ENCODE measurements at places on chromosomes 2 and 18.

DNA sequence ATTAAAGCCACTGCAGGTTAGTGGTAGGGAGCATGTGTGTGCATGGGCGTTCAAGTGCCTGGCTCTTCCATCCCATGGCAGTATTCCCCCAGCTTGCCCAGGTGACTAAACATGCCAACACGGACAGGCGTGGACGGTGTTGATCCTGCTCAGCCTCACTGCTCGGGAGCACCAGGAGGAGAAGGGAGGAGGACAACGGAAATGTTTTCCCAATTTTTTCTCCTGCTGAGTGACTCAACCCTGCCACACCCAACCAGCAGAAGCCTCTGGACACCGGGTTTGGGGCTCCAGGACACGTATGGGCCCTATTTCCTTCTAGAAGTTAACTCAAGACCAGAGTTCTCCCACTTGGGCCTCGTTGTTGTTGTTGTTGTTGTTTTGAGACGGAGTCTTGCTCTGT lies 139.1 kb downstream of the CYP26B1 start:
- no peak for DNase-seq

GRCh38 chr2:230668184-230668938 lies 44.3 kb upstream of the CAB39 start:
- no peak for DNase-seq

GRCh38 chr18:75297731-75298130 lies 87.1 kb downstream of the TSHZ1 start:
- no peak for DNase-seq

DNA sequence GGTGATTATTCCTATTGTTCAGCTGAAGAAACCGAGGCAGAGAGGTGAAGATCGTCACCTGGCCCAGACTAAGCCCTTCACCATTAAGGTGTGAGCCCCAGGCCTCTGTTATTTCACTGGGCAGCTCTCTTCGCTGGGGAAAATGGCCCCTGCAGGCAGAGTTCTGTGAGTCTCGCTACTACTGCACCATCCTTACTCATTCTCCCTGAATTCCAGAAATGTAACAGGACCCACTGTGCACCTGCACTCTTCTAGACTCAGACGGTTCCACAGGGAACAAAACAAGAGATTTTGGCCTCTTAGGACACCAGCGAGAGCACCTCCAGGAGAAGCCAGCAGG lies 147.7 kb upstream of the GLI2 start:
- no peak for DNase-seq

DNA sequence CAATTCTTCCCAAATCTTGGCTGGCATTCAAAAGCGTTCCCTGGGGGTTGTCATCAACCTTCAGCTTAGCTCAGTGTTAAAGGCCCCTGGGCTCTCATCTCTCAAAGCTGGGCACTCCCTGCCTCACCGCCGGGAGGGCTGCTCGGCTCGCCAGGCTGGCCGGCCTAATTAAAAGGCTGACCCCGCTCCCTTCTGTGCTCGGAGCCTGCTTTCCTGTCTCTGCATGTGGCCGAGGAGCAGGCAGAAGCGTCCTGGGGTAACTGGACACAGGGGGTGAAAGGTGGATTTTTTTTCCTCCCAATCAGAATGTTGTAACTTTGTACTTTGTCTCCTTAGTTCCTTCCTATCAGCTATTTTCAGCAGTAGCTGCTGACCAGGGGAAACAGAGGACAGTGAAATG lies 231.1 kb downstream of the GBX2 start:
- DNase-seq = no peak

- DNase-seq = no peak
Observed at GRCh38 chr2:130807659-130808385, 28.9 kb upstream of the ARHGEF4 start.

GRCh38 chr18:12394428-12394827 lies 13.3 kb upstream of the PRELID3A start:
- DNase-seq = no peak

DNA sequence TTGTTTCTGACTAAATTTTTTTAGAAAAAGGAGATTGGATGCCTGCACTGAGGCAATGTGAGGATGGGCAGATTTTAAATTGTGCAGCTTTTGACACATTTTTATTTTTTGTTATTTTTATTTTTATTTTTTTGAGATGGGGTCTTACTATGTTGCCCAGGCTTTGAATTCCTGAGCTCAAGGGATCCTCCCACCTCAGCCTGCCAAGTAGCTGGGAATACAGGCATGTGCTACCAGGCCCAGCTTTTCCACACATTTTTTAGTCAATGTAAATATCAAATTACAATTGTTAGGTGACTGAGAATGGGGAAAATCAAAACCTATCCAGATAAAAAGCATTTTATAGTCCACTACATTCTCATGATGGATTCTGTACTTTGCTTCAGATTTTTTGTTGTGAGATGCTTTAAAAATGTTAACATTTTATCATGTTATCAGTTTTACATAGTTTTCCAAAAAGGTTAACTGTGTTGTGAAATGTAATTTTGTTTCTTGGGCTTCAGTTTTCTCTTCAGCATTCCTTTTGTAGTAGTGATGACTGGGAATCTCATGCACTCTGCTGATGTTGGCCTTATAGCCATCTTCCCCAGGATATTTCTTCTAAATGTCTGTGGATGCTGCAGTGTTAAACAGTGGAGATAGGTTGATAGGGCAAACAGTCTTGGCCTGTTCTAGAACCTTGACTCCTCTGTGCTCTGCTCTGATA lies 41.4 kb downstream of the PKP4 start:
- no peak for DNase-seq

- DNase-seq = no peak
Observed at GRCh38 chr2:239343460-239343859, 57.4 kb downstream of the HDAC4 start.

DNA sequence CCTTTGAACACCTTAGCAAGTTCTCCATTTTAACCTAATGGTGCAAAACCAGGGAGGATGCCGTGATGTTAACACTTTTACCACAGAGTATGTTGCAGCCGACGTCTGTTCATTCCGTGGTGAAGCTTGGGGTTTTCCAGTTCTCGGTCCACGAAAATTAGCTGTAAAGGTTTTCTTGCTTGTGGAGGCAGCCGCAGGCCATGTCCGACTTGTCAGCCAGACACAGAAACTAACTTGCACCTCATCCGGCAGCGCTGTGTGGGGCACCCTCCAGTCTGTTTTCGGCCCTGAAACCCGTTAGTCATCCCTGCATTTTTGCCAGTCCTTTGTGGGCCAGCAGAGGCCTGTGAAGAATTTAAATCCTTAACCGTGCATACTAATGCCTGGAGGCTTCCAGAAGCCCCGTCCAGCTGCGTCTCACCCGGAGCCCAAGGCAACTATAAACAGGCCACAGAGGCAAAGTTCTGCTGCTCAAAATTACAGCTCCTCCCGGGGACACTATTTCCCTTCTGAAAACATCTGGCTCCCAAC lies 70.6 kb downstream of the SH3YL1 start:
- peak; percentile 50 for DNase-seq

GRCh38 chr18:11183637-11184036 lies 34.3 kb upstream of the PIEZO2 start:
- no peak for DNase-seq

DNA sequence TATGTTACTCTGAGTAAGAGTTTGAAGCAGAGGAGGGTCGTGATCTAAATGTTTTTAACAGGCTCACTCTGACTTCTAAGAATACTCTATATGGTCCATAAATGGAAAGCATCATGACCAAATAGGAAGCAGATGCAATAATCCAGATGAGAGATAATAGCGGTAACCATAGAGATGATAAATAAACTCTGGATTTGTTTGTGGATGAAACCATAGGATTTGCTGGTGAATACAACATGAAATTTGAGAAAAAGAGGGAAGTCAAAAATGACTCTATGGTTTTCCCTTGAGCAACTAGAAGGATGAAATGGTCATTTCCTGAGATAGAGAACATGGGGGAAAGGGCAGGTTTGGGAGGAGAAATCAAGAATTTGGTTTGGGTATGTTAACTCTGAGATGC lies 3.9 kb downstream of the HEATR5B start:
- DNase-seq = no peak

DNA sequence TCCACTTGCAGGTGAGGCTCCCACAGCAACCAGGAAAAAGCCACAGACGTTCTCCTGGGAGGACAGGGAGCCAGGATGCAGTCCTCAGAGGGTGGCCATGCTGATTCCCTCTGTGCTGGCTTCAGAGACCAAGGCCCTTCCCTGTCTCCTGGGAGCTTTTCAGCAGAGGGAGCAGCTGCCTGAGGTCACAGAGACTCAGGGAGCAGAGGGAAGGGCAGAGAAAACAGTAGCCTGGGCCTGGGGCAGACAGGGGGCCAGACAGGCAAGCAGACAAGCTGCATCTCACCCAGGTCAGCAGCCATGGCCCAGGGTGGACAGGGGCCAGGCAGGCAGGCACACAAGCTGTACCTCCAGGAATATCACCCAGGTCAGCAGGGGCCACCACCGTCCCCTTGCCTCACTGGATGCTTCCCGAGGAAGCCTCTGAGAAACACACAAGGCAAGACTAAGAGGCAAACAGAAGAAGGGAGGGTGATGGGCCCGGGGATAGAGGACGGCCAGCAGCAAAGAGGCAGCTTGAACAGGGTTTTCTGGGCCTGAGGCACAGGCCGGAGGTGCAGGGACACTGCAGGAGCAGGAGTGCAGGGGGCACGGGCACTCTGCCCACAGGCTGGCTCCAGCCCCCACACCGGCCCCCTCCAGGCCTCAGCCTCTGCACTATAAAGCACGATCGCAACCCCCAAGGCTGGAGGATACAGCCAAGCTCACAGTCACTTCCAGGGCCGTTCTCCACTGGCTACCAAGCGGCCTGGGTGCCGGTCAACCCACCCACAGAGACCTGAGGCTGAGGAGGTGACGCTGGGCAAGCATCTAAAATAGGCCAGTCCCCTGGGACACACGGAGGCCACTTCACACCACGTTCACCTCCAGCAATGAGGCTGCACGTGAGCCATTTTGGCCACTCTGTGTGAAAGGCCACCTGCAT lies 6.1 kb downstream of the SLC66A2 start:
- DNase-seq = no peak

GRCh38 chr2:26475037-26475436 lies 2.9 kb downstream of the OTOF start:
- no peak for DNase-seq

DNA sequence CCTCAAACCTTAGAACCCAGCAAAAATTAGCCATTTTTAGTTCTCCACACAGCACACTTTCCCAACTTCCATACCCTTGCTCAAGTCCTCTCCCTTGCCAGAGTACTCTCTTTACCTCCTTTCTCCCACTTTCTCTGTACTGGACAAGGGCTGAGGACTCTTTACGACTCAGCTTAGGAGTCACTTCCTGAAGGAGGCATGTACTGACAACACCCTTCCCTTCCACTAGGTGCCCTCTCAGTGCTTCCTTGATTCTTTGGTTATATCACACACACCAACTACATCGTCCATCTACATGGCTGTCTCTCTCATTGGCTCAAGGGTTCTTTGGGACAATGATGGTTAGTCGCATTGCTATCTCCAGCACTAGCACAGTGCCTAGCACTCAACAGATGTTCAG lies 5.2 kb upstream of the C18orf63 start:
- no peak for DNase-seq

GRCh38 chr2:43376523-43377198 lies 150.3 kb upstream of the ZFP36L2 start:
- DNase-seq = no peak

GRCh38 chr2:96110621-96111256 lies 5.6 kb downstream of the ADRA2B start:
- DNase-seq = no peak

DNA sequence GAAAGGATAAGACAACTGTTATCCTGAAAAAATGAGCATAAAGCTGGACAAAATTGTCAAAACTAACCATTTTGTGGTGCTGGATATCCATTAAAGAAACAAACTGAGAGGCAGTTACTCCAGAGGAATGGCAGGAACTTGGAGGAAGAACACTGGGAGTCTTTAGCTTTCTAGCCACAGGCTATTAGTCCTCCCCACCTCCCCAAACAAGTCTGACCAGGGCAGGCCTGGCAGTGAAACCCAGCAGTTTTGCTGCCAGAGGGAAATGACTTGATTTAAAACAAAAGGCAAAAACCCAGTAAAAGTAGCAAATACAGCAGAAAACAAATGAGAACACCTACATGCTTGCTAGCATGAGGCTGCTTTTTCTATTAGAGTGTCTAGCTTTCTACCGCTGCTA lies 34.9 kb downstream of the OSBPL1A start:
- no peak for DNase-seq

DNA sequence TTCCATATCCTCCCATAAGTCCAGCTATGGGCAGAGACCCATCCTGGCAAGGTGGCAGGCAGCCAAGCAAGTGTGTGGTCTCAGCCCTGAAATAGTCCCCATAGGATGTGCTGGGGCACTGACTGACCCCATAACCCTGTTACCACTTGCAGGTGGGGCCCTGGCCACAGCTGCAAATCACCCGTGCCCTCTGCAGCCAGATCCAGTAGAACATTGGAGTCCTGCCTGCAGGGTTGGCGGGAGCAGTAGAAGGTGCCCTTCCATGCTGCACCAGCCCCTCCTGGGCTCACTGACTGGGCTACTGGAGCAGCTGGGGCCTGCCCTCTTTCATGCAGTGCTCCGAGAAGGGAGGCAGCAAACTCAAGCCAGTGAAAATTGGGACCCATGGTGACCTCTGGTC lies 112.6 kb upstream of the MCFD2 start:
- DNase-seq = no peak

DNA sequence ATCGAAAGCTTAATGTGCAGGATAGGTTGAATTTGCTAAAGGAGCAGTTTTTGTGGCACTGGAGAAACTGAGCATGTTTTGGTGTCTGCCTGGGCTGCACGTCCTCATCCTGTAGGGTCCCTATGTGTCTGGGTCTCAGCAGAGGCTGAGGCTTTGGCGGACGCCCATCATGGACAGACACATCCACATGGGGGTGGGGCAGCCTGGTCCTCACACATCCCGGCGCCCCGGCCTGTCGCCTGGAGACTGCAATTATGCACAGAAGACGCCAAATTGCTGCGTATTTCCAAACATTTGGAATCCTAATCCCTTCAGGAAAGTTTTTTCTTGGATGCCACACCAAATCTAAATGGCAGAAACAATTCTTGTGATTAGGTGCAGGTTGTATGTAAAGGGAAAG lies 128.2 kb upstream of the TWIST2 start:
- no peak for DNase-seq

- DNase-seq = no peak
Observed at GRCh38 chr2:236483102-236483501, 86.5 kb upstream of the ACKR3 start.

DNA sequence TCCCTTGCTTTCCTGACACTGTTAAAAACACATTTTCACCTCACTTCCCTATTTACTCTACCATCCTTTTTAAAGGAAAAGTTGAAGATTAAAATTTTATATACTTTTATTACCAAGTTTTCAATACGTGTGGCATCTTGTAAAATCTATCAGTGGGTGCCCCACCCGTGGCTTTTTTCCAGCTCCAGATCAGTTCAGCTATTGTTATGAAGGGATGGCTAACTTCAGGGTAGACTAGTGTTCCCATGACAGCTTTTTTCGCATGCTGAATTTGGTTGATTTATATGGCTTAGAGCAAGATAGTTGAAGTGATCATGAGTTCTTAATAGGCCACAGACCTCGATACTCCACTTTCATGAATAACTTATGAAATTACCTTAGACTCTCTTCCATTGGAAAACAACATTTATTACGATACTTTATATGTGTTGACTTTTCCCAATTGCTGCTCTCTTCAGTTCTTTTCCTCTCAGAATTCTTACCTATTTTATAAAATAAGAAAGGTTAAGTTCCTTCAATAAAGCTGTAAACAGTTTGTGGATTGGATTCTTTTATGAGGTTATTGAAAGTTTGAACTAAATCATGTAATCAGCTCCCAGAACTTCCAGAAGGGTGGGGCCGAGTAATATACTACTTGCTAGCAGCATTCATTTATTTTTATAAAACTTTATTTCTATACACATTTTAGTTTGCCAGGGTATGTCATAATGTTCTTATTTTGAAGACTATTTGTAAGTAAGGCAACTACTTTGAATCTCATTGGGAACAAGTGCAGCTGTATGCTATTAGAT lies 680.9 kb downstream of the SATB2 start:
- DNase-seq = no peak

All from BJ (cell line).